ENCODE measurements at places on chromosomes 6 and 20. TPM values are rescaled to one million over a fixed set of nuclear protein-coding genes. Genes with fewer than 3 reads are reported as not detected.

Gene LAMA4
- total RNA-seq, result not detected

GRCh38 chr6:37689381-37689780 is 8.3 kb downstream of the MDGA1 start:
- no peaks in the 10 kb centered on the region for H3K36me3 ChIP-seq
- H3K27me3 ChIP-seq, result peaks cover 11% of the 10 kb centered on the region
- no peak for DNase-seq
- H3K27ac ChIP-seq, result no peak overlapping the region
- peaks cover 8% of the 10 kb centered on the region for H3K4me1 ChIP-seq

Gene PACRG
- 0.81 TPM for total RNA-seq

DNA sequence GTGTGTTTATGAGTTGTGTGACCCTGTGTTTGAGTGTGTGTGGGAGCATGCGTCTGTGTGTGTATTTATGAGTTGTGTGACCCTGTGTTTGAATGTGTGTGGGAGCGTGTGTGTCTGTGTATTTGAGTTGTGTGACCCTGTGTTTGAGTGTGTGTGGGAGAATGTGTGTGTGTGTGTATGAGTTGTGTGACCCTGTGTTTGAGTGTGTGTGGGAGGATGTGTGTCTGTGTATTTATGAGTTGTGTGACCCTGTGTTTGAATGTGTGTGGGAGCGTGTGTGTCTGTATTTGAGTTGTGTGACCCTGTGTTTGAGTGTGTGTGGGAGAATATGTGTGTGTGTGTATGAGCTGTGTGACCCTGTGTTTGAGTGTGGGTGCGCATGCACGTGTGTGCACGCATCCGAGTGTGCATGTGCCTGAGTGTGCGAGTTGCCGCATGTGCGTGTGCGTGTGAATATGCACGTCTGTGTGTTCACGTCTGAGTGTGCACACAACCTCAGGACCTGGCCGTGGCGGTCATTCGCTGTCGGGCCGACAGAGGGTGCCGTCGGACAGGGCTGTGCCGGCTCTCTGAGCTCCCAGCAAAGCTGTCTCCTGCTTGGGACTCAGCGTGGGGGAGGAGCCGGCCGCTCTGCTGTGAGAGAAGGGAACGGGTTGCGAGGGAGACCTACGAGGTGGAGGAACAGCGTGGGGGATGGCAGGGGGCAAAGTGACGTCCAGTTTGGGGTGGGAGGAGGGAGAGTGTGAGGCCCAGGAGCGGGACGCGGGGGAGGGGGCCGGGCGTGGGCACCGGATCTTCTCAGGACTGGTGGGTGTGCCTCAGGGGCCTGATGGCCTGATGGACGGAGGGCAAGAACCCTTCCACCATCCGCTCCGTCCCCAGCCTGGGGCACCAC is 19.7 kb downstream of the SLC17A9 start:
- peaks cover 44% of the 10 kb centered on the region for H3K27me3 ChIP-seq
- H3K36me3 ChIP-seq, result no peaks in the 10 kb centered on the region
- H3K4me3 ChIP-seq, result peak overlapping the region; percentile 35
- peaks cover 17% of the 10 kb centered on the region for H3K4me1 ChIP-seq

Gene EBF4
- 4.2 TPM for total RNA-seq

Gene CCN6
- total RNA-seq, result not detected

DNA sequence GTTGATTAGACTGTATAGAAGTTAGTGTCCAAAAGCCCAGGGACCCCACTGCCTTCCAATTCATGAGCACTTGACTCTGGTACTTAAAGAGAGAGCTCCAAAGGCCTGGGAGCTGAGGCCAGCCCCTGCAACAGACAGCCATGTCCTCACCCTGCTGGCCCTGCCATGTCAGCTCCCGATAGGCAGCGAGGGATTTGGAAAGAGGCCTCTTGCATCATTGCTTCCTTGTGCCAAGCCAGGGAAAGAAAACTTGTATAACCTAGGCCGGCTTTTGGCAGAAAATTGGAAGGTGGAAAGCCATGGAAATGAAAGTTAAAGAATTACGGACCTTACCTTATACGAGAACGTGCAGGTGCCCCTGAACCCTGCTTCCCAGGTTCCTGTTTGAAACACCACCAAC is 8.4 kb upstream of the PCK1 start:
- peaks cover 2% of the 10 kb centered on the region for H3K27me3 ChIP-seq
- no peak overlapping the region for H3K27ac ChIP-seq
- no peaks in the 10 kb centered on the region for H3K36me3 ChIP-seq

GRCh38 chr20:46558511-46558959 is 8.1 kb upstream of the OCSTAMP start:
- peaks cover 2% of the 10 kb centered on the region for H3K27me3 ChIP-seq
- no peak overlapping the region for H3K27ac ChIP-seq
- H3K4me1 ChIP-seq, result peaks cover 8% of the 10 kb centered on the region
- H3K4me3 ChIP-seq, result no peak overlapping the region

DNA sequence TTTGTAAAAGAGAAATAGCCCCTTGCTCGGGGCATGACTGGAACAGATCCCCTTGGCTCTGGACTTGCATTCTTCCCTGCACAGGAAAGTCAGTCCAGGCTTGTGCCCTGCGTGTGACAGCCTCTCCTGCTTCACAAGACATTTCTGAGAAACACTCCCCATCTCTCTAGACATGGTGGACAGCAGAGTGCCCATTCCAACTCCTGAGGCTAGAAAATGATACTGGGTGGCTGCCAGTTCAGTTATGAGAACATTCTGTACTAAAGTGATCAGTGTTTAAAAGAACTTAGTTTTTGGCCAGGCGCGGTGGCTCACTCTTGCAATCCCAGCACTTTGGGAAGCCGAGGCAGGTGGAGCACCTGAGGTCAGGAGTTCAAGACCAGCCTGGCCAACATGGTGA is 41.3 kb downstream of the TGM3 start:
- no peaks in the 10 kb centered on the region for H3K36me3 ChIP-seq
- H3K4me3 ChIP-seq, result no peak overlapping the region
- H3K27ac ChIP-seq, result no peak overlapping the region

DNA sequence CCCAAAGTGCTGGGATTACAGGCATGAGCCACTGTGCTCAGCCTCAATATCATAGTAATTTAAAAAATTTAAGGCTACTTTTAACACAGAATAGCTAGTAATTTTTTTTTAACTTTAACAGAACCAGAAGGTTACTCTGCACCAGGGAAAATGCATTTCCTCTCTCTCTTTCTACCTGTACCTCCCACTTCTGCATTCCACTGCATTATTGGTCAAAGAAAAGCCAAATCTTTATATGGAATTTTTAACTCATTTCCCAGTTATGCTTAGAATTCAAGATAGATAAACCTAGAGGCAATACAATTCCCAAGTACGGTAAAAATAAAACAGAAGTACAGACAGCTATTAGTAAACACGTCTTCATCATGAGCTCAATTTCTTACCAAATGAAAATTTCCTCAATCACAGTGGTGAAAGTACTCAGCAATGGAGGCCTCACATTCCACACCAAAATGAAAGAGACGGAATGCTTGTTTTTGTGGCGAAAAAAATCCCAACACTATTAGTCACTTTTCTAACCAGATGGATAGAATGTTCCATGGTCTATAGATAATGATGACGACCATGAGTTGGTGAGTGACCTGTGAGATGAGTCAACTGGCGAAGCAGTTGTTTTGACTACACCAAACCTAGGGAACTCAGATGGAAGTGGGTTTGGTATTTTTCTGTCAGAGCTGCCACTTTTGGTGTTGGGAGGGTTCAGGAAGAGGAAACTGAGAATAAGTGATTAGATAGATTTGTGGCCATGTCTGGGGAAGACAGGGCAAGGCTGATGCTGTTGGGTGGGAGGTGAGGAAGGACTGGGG is 104.7 kb upstream of the SGK1 start:
- H3K27ac ChIP-seq, result no peak overlapping the region
- no peak for DNase-seq
- H3K27me3 ChIP-seq, result no peaks in the 10 kb centered on the region
- no peak overlapping the region for H3K4me3 ChIP-seq

GRCh38 chr6:44387346-44388134 is at the start of gene CDC5L:
TSS of gene CDC5L (plus strand) at chr6:44387706. CDS start at chr6:44387824, 118 bp downstream.
- no peaks in the 10 kb centered on the region for H3K27me3 ChIP-seq
- peak within 1 kb of the TSS; percentile 84 for H3K4me3 ChIP-seq
- DNase-seq, result peak; percentile 86
- H3K36me3 ChIP-seq, result peaks cover 17% of the 10 kb centered on the region
- H3K4me1 ChIP-seq, result peaks cover 19% of the 10 kb centered on the region

GRCh38 chr6:105873211-105873704 is 212.9 kb upstream of the PRDM1 start:
- no peak for DNase-seq
- no peaks in the 10 kb centered on the region for H3K4me1 ChIP-seq
- peaks cover 4% of the 10 kb centered on the region for H3K27me3 ChIP-seq
- no peak overlapping the region for H3K4me3 ChIP-seq
